ENCODE measurements at places on chromosomes 12 and 14. TPM values are rescaled to one million over a fixed set of nuclear protein-coding genes. Genes with fewer than 3 reads are reported as not detected.

DNA sequence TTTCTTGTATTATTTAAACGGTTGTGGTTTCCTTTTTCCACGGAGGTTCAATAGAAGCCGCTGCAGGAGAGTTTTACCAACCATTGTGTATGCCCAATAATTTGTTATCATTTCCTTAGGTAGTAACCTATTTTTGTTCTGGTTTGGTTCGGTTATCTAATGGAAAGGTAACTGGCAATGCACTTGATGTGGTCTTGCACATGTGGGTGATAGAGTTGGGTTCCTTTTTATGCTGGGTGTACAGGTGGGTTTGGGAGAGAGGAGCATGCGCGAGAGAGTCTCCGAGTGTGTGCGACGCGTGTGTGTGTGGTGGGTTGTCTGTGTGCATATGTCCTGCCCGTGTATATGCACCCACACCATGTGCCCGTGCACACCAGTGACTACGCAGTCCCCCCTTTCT, 102.7 kb upstream of the FKBP4 start:
- DNase-seq = no peak

DNA sequence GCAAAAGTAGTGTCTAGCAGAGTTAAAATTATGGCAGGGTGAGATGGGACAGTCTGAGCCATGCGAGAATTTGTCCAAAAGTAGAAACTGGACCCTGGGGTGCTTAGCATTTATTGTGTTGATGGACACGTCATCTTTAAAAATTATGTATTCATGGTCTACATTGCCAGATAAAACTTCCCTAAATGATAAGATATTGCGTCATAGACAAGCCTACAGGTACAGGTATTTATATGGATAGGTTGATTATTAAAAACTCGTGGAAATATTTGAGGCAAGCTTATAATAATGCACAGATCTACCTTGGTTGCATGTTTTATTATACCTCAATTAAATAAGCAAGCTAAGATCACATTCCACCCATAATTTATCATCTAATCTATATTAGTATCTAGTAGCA, 196.0 kb upstream of the PDZRN4 start:
- no peak for DNase-seq

GRCh38 chr14:61065656-61066055, 84.6 kb downstream of the SLC38A6 start:
- no peak for DNase-seq

DNA sequence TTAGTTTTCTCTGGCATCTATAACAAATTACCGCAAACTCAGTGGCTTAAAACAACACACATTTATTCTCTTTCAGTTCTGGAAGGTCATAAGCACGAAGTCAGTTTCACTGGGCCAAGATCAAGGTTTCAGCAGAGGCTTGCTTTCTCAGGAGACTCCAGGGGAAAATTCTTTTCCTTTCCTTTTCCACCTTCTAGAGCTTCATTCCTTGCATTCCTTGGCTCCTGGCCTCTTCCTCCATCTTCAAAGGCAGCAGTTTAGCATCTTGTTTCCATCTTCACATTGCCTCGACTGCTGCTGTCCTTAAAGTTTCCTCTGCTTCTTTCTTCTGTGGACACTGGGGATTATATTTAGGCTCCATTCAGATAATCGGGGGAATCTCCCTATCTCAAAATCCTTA, 106.1 kb downstream of the PDE3A start:
- no peak for DNase-seq

DNA sequence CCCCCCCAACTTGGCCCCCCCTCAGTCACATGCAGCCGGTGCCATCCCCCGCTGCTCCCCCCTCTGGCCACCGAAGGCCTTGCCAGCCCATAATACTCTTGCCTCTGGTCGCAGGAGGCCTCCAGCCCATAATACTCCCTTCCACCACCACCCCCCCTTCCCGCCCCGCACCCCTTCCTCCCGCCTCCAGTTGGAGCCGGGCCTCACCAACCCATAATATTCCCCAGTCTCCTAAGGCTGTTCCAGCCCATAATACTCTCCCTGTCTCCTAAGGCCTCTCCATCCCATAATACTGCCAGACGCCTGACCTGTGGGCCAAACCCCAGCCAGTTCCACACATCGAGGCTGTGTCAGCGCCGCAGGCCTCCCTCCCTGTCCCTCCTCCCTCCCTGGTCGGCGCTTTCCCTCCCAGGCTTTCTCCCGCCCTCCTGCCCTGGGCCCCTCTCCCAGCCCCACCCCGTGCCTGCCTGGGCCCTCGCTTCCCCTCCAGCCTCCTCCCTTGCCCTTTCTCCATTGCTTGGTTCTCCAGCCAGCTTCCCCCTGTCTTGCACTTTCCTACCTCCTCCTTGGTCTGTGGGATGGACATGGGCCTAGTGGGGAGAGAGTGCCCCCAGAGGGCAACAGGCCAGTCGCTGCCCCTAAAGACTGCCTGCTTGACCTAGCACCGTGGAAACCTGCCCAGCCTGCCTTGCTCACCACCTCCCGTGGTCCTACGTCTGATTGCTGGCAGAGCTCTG, 6.8 kb upstream of the CHD4 start:
- DNase-seq = peak; percentile 86

DNA sequence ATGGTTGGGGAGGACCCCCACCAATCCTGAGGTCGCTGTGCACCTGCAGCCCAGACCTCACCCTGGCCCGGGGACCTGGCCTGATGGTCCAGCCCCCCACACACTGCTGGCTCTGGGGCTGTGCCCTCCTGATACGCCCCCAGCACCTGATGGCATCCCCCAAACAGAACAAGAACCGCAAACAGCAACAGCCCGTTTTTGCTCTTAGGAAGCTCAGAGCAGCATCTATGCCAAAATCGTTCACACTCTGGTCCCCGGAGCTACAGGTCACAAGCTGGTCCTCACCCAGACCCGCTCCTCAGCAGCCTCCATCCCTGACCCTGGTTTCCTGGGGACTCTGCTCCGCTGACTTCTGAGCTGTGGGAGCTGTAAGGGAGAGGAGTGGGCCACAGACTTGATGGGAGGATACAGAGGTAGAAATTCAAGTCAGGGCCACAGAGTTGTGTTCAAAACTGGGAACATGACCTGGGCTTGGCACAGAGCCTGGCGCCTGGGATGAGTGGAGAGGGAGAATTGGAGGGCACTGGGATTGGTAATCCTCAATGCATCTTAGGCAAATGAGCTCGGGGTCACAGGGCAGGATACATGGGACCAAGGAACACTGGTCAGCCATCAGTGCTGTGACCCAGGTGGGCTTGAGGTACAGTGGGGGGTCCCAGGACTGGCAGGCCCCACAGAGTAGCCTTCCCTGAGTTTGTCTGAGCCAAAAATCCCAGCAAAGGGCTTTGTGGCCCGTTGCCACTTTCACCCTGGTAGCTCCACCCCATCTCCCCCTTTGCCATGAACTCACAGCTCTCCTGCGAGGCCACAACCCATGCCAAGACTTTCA, 170.9 kb upstream of the RTL1 start:
- DNase-seq = peak; percentile 39

DNA sequence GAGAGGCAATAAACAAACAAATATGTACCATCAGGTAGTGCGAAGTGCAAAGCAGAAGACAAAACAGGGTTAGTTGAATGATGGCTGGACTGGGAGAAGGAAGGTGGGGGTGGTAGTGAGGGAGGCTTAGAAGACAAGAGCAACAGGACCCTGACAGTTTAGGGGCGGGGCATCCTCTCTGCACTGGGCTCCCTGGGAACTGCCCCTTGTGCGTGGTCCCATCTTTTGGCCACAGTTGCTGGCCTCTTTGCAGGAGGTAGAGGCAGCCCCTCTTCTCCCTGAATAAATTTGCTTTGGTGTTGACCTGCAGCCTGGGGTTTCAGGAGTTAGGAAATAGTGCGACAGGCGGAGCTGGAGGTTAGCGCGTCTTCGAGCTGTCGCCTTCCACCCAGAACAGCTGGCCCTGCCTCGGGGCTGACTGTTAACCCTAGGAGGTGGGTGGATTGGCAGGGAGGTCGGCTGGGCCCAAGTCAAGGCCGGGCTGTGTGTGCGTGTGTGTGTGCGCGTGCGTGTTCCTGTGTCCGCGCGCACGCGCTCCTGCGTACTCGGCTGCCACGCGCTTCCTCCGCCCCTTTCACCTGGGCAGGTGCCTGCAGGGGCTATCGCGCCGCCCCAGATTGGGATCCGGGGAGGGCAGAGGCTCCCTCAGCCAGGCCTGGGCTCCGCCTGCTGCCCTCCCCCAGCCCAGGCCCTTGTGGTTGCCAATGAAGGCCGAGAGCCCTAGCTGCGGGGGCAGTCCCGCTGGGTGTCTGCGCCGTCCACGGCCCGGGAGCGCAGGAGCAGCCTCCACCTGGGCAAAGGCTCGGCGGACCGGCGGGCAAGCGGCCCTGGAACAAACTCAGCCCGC, 180.8 kb downstream of the ADCK1 start:
- DNase-seq = peak; percentile 51

DNA sequence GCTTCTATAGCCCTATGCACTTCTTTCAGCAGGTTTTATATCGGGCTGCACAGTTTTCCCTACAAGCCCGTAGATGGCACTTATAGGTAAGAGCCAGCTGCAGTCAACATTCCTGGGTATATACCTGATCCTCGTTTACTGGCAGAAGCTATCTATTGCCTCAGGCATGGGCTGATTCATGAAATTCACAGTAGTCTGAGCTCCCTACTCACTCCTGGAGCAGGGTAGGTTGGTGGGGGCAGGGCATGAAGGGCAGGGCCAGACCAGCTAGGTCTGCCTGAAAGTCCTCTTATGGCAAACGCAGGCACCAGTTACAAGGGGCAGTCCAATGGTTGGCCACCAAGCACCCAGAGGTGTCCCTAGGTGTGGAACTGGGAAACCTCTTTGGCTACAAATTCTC, 345.8 kb downstream of the RPS29 start:
- no peak for DNase-seq

DNA sequence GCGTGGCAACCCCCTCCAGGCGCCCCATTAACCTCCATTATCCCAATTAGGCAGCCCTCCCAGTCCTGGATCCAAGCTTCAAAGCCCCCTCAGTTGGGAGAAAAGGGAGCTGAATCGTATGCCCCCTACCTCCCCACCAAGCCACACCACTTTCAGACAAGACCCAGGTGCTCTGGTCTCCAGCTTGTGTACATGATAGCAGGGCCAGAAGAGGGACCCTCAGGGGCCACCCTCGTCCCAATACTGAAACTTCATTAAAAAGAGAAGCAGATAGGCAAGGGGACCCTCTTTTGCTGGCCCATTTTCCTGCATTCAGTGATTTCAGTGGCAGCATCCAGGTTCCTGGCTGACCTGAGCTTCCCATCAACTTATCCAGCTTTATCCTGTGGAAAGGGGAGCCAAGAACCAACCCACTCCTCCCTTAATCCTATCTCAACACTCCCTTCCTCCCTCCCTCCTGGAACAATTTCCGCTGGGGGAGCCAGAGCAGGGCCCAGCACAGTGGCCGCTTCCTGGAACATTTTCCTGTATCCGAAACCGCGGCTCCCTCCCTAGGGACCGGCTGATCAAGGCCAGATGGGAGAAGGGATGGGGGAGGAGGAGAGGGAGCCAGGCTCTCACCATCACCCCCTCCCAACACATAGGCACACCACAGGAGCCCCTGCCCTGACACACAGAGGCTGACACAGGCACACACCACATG, 9.5 kb upstream of the SP7 start:
- DNase-seq = no peak

- no peak for DNase-seq
Observed at GRCh38 chr14:23335623-23336022, 14.4 kb downstream of the PABPN1 start.

DNA sequence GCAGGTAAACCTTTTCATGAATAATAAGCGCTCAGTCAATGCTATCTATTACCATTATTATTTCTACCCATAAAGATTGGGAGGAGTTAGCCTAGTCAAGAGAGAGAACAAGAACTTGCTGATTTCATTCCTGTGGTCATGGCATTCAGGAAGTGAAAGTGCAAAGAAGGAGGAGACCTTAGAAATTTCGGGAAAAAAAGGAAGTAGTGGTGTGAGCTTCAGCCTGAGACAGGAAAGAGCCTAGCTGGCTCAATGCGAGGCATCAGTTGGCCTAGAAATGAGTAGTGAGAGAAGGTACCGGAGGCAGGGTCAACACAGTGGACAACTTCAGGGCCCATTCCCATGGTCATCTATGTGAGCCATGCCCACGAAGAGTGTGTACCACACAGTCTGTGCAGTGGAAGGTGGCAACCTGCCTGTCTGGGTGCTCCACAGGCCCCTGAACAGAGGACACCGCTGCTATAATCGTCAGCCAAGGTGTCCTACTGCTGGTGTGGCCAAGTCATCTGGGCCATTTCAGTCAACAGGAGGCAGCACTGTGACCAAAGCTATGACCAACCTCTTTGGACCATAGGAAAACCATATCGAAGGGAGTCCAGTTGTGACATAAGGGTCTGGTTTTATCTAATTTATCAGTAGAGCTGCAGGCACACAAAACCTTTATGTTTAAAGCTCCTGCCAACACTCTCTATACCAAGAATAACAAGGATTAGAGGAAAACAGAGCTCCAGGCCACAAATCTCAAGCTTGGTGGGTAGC, 16.2 kb upstream of the STON2 start:
- DNase-seq = no peak

GRCh38 chr14:85546390-85546789, 16.4 kb downstream of the FLRT2 start:
- DNase-seq = no peak

GRCh38 chr12:123989168-123989567, 16.2 kb downstream of the ZNF664 start:
- DNase-seq = no peak

The FOXG1 gene
- total RNA-seq = not detected

DNA sequence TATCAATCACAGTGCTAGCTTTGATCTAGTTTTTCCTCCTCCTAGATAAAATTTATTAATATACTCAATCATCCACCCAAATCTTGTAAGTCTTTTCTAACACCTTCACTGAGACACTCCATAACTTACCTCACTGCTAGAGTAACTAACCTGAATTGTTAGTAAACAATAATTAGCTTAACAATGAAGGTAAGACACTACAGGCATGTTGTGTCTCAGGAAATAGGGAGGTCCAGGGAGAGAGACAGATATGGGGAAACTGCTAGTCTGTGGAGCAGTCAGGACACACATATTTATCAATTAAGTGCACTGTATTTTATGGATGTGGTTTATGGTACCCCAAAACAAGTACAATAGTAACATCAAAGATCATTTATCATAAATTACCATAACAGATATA, 94.2 kb upstream of the SSTR1 start:
- DNase-seq = no peak

DNA sequence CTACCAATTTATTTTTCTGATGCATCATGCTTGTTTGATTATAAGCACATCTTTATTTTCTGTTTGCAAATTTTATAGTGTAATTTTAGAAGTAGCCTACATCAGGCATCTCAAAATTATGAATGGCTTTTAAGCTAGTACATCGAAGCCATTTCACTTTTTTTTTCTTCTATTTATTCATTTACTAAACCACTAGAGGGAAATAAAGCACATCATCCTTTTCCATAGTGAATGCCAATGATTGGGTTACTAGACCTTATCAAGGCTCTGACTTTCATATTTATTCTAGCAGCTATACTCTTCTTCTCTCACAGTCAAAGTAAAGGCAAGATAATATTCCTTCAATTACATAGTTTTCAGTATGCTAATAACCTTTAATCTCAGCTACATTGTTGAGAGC, 736.4 kb upstream of the LRFN5 start:
- no peak for DNase-seq

The SPTB gene
- total RNA-seq = 0.35 TPM

- no peak for DNase-seq
Observed at GRCh38 chr14:62532181-62532580, 513.1 kb downstream of the KCNH5 start.

- DNase-seq = no peak
Observed at GRCh38 chr12:119809023-119809422, 68.1 kb downstream of the CIT start.

The LHX5 gene
- not detected for total RNA-seq

The CCDC175 gene
- not detected for total RNA-seq

GRCh38 chr14:39641224-39641623, 209.0 kb upstream of the FBXO33 start:
- DNase-seq = no peak

All from left lobe of liver (tissue), 2 donors.